Pancreas (tissue), 10 donors: ENCODE measurements at places on chromosomes 4 and X.

DNA sequence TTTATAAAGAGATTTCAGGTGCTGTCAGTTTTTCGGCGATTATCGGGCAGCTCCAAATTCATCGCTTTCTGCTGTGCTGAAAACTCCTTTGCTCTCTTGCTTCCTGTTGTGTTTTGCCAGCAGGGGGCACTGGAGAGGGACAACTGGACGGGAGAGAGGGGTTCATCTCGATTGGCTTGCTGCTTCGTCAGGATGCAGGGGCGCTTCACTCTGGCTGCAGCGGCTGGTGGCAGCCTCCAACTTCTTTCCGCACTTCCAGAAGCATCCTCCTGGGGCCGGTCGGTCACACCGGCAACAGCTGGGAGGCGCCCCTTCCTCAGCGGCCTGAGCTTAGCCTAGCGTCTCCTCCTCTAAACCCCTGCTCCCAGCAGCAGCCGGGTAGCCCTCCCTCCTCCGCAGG, 29.5 kb downstream of the MSL3 start:
- H3K4me3 ChIP-seq = no peak overlapping the region
- H3K27ac ChIP-seq = no peak overlapping the region
- no peaks in the 10 kb centered on the region for H3K36me3 ChIP-seq
- no peaks in the 10 kb centered on the region for H3K4me1 ChIP-seq
- H3K27me3 ChIP-seq = no peaks in the 10 kb centered on the region
- DNase-seq = peak; percentile 46

GRCh38 chr4:142818031-142818430, 28.1 kb downstream of the INPP4B start:
- no peaks in the 10 kb centered on the region for H3K36me3 ChIP-seq
- no peaks in the 10 kb centered on the region for H3K4me1 ChIP-seq
- no peak overlapping the region for H3K27ac ChIP-seq

GRCh38 chrX:30822068-30822681, 66.9 kb downstream of the TAB3 start:
- H3K4me1 ChIP-seq = no peaks in the 10 kb centered on the region
- H3K4me3 ChIP-seq = no peak overlapping the region
- DNase-seq = no peak
- H3K36me3 ChIP-seq = no peaks in the 10 kb centered on the region
- peaks cover 7% of the 10 kb centered on the region for H3K27me3 ChIP-seq

DNA sequence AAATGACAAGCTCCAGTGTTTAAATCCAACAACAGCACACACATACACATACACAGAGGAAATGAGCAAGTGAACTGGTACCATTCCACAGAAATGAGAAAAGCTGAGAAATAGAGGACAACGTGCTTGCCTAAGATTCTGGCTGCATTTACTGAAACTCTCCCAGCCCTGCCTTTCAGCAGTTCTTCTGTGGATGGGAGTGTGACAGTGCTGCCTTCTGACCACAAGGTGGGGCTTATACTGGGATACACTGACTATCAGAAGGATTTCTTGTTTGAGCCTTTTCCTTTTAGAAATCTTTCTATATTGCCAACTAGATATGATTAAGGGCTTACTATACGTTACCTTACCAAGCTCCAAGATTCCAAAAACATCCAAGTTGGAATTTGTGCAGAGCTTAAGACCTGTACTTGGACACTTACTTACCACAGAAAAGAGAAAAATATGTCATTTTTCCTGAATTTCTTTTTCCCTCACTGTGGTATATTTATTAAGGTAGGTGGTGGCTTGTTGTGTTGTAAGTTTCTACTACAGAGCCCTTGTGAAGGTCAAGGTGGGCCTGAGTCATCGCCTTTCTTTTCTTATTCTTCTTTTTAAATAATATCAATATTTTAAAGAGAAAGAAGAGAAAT, 10.7 kb upstream of the CXCL8 start:
- no peak overlapping the region for H3K4me3 ChIP-seq
- no peak overlapping the region for H3K27ac ChIP-seq
- H3K4me1 ChIP-seq = no peaks in the 10 kb centered on the region
- DNase-seq = peak; percentile 48
- H3K36me3 ChIP-seq = no peaks in the 10 kb centered on the region
- H3K27me3 ChIP-seq = no peaks in the 10 kb centered on the region

GRCh38 chr4:183244506-183244905, 75.6 kb downstream of the CLDN22 start:
- peak overlapping the region; percentile 58 for H3K27ac ChIP-seq
- no peak for DNase-seq
- peaks cover 20% of the 10 kb centered on the region for H3K4me1 ChIP-seq
- H3K27me3 ChIP-seq = no peaks in the 10 kb centered on the region

- H3K4me1 ChIP-seq = no peaks in the 10 kb centered on the region
- no peak overlapping the region for H3K27ac ChIP-seq
- no peaks in the 10 kb centered on the region for H3K36me3 ChIP-seq
Measured at GRCh38 chrX:124230655-124231450, 101.6 kb upstream of the TEX13D start.

DNA sequence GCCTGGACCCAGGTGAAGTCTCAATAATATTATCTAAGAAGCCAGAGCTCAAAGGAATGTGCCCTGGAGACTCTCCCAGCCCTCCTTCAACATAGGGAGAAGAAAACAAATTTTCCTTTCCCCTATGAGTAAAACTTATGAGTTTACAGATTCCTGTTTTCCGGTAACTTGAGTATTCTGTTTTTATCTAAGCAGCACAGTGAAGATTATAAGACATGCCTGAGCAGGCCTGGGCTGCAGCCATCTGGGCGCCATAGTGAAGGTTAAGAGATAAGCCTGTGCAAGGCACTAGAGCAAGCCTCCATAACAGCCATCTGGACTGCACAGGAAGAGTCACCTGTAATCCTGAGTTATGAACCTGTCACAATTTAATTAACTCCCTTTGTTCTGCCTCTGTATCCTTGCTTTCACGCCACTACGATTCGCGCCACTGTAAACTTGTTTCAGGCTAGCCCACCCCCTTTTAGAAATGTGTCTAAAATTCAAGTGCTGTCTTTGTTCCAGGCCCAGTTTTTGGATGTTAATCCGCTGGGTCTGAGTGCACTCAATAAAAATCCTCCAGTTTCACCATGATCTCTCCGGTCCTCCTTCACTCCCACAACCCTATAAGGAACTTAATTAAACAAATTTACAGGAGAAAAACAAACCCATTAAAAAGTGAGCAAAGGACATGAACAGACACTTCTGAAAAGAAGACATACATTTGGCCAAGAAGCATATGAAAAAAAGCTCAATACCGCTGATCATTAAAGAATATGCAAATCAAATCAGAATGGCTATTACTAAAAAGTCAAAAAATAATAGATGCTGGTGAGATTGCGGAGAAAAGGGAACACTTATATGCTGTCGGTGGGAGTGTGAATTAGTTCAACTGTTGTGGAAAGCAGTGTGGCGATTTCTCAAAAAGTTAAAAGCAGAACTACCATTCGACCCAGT, 189.5 kb downstream of the APBB2 start:
- H3K27ac ChIP-seq = no peak overlapping the region
- no peak overlapping the region for H3K4me3 ChIP-seq
- H3K4me1 ChIP-seq = no peaks in the 10 kb centered on the region
- DNase-seq = no peak
- no peaks in the 10 kb centered on the region for H3K27me3 ChIP-seq
- no peaks in the 10 kb centered on the region for H3K36me3 ChIP-seq

DNA sequence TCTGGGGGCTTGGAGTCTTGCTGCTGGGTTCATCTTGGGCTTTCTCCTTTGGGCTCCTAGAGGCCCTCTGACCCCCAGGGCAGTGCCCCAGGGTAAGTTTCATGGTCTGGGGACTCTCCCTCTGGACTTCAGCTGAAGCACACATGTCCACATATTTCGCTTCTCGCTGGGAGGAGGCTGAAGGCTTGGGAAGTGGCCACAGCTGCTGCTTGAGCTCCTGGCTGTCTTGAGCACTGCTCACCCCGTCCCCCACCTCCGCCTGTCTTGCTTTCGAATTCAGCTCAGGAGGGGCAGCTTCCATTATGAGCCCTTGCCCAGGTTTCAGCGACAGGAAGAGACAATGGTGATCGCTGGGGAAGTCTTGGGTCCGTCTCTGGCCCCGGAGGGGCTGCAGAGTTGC, 3.7 kb downstream of the C4orf54 start:
- no peaks in the 10 kb centered on the region for H3K27me3 ChIP-seq
- H3K4me3 ChIP-seq = no peak overlapping the region

DNA sequence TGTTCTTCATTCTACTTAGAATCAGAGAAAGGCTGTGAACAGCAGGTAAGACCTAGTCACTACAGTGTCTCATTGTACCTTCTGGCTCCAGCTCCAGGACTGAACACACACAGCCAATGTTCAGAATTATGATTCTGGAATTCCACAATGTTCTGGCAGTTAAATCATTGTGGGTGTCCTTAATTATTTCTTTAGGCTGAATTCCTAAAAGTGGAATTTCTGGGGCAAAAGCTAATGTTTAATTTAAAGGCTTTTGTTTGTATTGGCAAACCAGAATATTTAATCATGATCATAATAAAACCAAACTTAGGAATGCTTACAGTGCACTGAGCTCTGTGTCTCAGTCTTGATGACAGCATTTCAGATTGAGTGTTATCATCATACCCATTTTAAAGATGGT, 67.0 kb upstream of the FAT1 start:
- H3K4me1 ChIP-seq = no peaks in the 10 kb centered on the region
- DNase-seq = no peak

GRCh38 chrX:5650904-5651303, 577.8 kb downstream of the NLGN4X start:
- no peaks in the 10 kb centered on the region for H3K36me3 ChIP-seq
- DNase-seq = no peak
- no peaks in the 10 kb centered on the region for H3K27me3 ChIP-seq
- no peak overlapping the region for H3K27ac ChIP-seq
- H3K4me3 ChIP-seq = no peak overlapping the region
- no peaks in the 10 kb centered on the region for H3K4me1 ChIP-seq

DNA sequence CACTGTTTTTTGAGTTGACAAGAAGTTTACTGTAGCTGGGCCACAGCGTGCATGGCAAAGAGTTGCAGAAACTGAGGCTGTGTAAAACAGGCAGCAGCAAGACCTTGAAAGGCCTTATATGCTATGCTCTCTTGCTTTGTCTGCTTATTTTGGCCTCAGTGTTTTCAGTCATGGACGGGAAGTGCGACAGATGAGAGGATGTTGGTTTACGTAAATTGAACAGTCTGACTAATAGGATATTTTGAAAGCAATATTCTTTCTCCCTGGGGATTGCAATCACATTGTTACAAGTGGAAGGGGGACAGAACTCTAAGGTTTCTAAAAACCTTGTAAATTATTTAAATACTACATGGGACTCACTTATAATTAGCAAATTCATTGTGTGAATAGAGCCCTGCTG, 32.2 kb upstream of the MAGEA10 start:
- no peaks in the 10 kb centered on the region for H3K36me3 ChIP-seq
- H3K27me3 ChIP-seq = no peaks in the 10 kb centered on the region
- DNase-seq = no peak
- no peak overlapping the region for H3K4me3 ChIP-seq

DNA sequence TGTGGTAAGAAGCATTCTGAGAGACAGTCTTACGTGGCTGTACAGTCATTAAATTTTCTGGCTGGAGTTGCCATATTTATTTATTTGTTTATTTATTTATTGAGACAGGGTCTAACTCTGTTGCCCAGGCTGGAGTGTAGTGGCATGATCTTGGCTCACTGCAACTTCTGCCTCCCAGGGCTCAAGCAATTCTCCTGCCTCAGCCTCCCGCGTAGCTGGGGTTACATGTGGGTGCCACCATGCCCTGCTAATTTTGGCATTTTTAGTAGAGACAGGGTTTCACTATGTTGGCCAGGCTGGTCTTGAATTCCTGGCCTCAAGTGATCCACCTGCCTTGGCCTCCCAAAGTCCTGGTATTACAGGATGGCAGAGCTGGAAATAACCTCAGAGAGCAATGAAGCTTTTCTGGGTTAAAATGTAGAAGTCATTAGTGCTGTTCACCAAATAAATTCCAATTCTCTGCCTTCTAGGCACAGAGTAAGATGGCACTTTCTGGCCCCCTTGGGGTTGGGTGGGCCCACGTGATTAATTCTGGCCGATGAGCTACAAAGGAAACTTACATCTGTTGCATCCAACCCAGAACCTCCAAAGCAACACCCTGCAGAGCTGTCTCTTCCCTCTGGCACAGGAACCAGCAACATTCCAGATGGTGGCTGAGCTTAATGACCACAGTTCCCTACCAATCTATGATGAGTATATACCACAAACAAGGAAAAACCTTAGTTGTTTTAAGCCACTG, 4.5 kb downstream of the MRFAP1 start:
- H3K4me3 ChIP-seq = no peak overlapping the region
- no peaks in the 10 kb centered on the region for H3K36me3 ChIP-seq
- peaks cover 14% of the 10 kb centered on the region for H3K4me1 ChIP-seq
- no peaks in the 10 kb centered on the region for H3K27me3 ChIP-seq
- DNase-seq = no peak

GRCh38 chrX:110055616-110056015, 52.7 kb downstream of the TMEM164 start:
- no peak overlapping the region for H3K4me3 ChIP-seq
- H3K27ac ChIP-seq = no peak overlapping the region
- no peaks in the 10 kb centered on the region for H3K36me3 ChIP-seq
- no peaks in the 10 kb centered on the region for H3K27me3 ChIP-seq
- no peaks in the 10 kb centered on the region for H3K4me1 ChIP-seq

- DNase-seq = peak; percentile 18
- no peaks in the 10 kb centered on the region for H3K36me3 ChIP-seq
- H3K4me3 ChIP-seq = no peak overlapping the region
Measured at GRCh38 chrX:69144838-69145680, 20.2 kb downstream of the PJA1 start.

DNA sequence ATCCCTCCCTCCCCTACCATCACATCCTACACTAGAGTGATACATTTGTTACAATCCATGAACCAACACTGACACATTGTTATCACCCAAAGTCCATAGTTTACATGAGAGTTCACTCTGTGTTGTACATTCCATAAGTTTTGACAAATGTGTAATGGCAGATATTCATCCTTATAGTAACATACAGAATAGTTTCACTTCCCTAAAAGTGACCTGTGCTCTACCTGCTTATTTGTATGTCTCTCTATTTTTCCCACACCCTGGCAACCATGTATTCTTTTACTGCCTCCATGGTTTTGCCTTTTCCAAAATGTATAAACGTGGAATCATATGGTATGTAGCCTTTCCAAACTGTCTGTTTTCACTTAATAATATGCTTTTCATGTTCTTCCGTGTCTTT, 42.2 kb upstream of the HPGD start:
- H3K4me3 ChIP-seq = no peak overlapping the region
- no peaks in the 10 kb centered on the region for H3K36me3 ChIP-seq
- no peaks in the 10 kb centered on the region for H3K4me1 ChIP-seq
- DNase-seq = no peak
